ENCODE measurements at places on chromosomes 11 and 22.

- DNase-seq: no peak
Observed at GRCh38 chr11:2213890-2214526, 42.4 kb upstream of the TH start.

- DNase-seq: no peak
Observed at GRCh38 chr22:47374273-47374771, 611.9 kb downstream of the TBC1D22A start.

GRCh38 chr11:59403546-59403945 is 22.7 kb downstream of the OR5A2 start:
- no peak for DNase-seq

DNA sequence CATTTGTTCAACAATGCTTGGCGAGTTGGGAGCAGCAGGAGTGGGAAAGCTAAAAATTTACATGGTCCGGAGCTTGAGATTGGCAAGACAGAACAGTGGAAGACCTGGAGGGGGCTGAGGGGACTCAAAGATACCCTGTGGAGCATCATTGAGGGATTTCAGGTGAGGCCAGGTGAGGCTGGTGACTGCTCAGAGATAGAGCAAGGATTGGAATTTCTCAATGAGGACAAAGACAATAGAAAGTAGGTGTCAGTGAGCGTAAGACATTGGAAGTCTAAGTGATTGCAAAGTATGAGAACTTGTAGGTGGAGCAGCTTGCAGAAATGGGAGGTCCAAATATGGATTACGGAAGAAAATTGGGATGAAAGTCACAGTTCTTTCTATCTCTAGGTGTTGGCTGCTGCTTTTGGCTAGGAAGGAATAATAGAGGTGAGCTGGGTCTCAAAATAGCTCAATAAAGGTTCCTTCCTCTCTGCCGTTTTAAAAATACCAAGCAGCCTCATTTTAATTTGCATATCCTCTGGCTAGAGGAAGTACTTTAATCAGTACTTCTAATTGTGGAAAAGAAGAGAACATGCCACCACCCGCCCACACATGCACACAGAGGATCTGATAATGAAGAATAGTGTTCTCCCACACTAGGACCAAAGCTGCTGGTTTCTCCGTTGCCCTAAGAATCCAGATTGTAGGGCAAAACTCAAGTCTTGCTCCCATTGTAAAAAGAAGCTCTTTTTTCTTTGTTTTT is 41.8 kb upstream of the SORL1-AS1 start:
- DNase-seq: no peak

DNA sequence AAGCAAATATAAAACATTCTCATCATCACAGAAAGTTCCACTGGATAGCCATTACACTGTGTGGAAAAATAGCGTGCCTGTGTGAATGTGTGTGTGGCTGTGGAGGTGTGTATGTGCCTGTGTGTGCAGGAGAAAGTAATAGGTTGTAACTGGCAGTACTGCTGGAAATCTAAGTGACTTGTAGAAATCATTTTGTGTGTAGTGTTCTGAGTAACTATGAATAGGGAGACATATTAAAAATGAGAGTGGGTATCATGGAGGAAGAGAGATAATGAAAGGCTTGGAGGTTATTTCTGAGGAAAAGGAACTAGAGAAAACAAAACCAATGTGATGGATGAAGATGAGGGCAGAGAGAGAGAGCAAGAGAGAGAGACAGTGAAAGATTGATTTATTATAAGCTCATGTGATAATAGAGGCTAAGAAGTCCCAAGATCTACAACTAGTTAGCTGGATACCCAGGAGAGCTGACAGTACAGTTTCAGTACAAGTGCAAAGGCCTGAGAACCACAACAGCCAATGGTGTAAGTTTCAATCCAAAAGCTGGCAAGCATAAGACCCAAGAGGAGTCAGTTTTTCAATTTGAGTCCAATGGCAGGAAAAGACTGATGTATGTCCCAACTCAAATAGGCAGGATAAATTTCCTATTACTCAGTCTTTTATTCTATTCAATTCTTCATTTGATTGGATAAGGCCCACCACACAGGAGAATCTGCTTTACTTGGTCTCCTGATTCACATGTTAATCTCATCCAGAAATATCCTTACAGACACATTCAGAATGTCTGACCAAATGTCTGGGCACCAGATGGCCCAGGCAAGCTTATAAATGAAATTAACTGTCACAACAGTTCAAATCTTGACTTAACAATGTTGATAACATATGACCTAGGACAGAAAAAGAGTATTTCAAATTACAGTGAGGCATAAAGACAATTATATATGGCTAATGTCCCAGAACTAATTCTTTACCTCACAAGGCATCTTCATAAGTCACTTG is 14.9 kb downstream of the KBTBD3 start:
- DNase-seq: no peak
